ENCODE measurements at places on chromosomes 5 and 9.

- no peak for ATAC-seq
Observed at GRCh38 chr5:73267766-73268435, 94.9 kb downstream of the TMEM174 start.

GRCh38 chr5:146762830-146763229, 115.7 kb downstream of the PPP2R2B start:
- no peak for ATAC-seq

- no peak for ATAC-seq
Observed at GRCh38 chr5:107100121-107100520, 570.6 kb downstream of the EFNA5 start.

GRCh38 chr5:4977416-4978110, 162.6 kb upstream of the ADAMTS16 start:
- no peak for ATAC-seq

DNA sequence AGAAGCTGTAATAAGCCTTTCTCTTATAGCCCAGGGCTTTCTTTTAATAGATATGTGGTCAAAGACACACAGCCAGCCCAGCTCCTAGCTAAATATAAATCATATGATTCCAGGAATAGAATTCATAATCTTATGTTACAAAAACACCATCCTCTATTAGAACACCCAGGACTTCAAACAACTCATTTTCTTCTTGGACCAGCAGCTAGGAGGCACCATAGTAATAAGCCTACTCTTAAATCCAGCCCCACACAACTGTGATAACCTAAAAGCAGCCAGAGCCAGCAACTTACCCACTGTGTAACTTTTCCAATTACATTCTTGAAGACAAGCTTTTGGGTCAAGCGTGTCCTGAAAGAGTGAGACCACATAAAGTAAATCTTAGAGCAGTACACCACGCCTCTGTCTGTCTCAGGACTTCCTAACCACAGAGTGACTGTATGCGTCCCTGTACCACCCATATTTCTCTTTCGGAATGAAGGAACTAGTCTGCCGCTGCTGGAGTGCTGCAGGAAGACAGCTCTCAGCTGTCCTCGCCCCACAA, 223.8 kb downstream of the TLE1 start:
- ATAC-seq = no peak

- ATAC-seq = no peak
Observed at GRCh38 chr9:120950421-120951388, 24.1 kb upstream of the TRAF1 start.

- ATAC-seq = no peak
Observed at GRCh38 chr5:31815376-31815775, 176.4 kb downstream of the PDZD2 start.

GRCh38 chr5:31890046-31890445, 251.1 kb downstream of the PDZD2 start:
- ATAC-seq = no peak

- no peak for ATAC-seq
Observed at GRCh38 chr5:83000428-83000827, 76.8 kb downstream of the TMEM167A start.

- no peak for ATAC-seq
Observed at GRCh38 chr5:150075806-150076205, 10.5 kb downstream of the CSF1R start.

- ATAC-seq = no peak
Observed at GRCh38 chr9:36138496-36138895, 2.0 kb downstream of the GLIPR2 start.

DNA sequence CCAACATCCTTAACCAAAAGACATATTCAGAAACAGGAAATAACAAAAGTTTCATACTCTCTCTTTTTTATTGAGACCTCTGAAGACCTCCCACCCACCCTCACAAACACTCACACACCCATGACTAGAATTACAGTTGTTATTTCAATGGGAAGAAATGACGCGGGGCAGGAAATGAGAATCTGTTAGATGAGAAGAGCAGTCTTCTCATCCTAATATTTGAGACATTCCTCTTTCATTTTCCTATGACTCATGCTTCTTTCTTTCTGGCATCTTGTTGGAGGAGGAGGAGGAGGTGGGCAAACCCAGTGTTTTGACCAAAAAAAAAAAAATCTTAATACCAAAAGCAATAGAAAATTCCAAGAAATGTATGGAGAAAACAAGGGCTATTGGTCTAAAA, 179.5 kb upstream of the TARS1 start:
- no peak for ATAC-seq

DNA sequence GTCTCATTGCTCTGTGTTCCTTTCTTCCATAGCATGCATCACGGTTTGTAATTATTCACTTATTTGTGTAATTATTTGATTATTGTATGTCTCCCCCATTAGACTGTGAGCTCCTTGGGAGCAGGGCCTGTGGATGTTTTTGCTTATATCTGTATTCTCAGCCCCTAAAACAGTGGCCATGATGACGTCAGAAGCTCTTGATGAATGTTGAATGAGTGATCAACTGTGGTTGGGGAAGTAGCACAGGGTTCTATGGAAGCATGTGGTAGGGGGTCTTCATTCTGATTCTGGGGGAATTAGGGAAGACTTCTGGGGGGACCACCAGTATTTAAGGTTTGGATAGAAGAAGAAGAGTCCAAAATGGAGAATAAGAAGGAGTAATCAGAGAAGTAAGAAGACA, 6.0 kb downstream of the DNAI1 start:
- no peak for ATAC-seq

- ATAC-seq = no peak
Observed at GRCh38 chr5:1404062-1404461, 41.2 kb downstream of the SLC6A3 start.

GRCh38 chr5:33338336-33339110, 102.2 kb upstream of the TARS1 start:
- no peak for ATAC-seq

DNA sequence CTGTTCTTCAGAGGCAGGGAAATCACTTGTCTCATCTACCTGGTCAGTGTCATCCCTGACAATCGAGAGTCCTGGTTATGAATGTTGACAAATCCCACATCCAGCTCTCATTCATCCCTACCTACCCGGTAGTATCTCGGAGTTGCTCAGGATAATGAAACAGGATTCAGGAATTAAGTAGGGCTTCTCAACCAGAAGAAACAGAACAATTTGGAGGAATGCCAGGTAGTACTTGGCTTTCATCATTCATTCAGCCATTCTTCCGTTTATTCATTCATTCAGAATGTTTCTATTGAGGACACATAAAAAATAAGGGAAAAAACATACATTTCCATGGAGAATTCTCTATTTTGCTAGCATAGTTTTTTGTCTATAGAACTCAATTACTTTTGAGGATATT, 195.0 kb downstream of the ARHGEF28 start:
- ATAC-seq = no peak

GRCh38 chr5:168585119-168585856, 6.1 kb upstream of the PANK3 start:
- no peak for ATAC-seq

- no peak for ATAC-seq
Observed at GRCh38 chr9:107131108-107131799, 151.8 kb upstream of the RAD23B start.

GRCh38 chr9:76486151-76486550, 27.2 kb downstream of the GCNT1 start:
- no peak for ATAC-seq

DNA sequence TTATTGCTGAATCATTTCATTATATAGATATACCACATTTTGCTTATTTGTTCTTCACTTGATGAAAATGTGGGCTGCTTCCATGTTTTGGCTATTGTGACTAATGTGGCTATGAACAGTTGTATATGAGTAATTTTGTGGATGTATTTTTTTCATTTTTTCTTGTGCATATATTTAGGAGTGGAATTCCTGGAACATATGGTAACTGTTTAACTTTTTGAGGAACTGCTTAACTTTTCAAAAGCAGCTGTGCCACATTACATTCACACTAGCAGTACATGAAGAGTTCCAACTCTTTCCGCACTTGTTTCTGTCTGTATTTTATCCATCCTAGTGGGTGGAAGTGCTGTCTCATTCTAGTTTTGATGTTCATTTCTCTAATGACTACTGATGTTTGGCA, 67.8 kb downstream of the JAK2 start:
- ATAC-seq = no peak

DNA sequence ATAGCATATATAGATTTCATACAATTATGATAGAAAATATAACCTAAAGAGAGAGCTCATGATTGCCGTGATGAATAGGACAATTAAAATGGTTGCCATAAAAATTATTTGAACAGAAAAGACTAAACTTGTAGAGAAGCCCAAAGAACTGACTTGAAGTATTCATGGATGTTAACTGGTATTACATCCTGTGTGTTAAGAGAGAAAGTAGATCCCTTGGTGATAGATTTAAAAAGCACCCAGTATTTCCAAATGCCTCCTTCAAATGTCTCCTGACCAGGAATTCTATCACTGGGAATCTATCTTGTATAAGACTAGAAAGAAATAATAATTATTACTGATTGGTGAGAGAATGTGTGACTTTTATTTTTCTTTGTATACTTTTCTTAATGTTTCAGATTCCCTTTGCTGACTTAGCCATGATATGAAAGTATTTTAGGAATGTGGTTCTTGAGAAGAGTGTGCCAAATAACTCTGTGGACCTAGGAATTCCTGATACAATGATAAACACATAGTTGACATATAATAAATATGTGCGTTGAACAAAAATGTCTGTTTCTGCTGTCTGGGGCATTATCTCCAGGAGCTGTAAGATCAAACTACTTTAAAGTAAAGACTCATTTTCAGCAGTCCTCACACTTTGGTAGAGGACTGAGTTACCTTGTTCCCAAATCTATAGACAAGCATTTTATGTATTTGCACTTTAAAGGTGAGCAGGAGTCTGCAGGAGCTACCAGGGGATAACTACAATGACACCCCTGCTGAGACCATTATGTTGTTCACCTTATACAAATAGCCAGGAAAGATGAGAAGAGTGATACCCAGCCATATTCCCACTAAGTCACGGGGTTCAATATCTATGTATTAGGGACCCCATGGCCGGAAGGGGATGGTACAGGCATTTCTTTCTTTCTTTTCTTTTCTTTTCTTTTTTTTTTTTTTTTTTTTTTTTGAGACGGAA, 211.1 kb upstream of the TLE4 start:
- no peak for ATAC-seq

- no peak for ATAC-seq
Observed at GRCh38 chr9:118395415-118395814, 691.2 kb downstream of the TLR4 start.

DNA sequence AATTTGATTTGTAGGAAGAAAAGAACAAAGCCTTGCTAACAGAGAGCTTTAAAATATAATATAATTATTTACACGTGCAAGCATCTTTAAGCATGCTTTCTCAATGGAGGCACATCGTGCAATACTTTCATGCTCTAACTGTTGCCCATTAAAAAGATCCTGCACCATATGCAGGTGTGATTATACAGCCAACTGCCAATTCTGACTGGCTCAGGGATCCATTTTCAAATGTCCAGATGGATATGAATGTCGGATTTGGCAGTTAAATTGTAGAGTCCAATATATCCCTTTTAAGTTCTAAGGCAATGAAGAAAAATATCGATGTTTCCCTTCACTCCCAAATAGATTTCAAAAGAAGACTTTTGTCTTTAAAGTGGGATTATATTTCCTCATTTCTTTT, 416.4 kb upstream of the CD180 start:
- no peak for ATAC-seq

DNA sequence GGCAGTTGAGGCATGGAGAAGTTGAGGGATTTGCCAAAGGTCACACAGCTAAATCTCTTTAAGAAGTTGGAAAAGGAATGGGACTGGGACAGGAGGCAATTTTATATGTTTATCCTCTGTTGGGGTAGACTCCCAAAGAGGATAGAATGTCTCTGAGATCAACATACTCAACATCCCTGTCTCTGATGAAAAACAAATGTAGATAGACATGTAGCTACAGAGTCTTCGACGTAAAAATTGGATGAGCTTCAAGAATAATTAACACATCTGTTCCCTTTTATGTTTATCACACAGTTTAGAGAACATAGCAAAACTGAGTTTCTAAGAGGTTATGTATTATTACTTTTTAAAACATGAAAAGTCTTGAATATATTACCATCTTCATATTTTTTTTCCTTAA, 204.6 kb upstream of the CD180 start:
- ATAC-seq = no peak

GRCh38 chr5:4027088-4027734, 431.6 kb downstream of the IRX1 start:
- ATAC-seq = no peak

DNA sequence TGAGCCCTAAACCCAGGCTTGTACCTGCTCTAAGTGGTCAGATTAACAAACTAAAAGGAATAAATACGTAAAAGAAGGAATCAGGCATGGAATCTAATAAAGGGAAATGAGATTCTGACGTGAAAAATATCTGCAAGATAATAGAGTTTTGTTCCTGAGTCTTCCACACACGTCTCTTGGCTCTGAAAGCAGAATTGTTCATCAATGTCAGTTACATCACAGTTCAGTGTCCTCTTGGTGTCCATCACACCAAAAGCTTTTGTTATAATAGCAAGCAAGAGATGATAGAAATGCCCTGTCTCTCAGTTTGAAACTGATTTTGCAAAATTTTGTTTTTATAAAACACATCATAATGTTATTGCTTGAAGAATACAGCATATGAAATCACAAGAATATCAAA, 34.7 kb upstream of the NMUR2 start:
- no peak for ATAC-seq

DNA sequence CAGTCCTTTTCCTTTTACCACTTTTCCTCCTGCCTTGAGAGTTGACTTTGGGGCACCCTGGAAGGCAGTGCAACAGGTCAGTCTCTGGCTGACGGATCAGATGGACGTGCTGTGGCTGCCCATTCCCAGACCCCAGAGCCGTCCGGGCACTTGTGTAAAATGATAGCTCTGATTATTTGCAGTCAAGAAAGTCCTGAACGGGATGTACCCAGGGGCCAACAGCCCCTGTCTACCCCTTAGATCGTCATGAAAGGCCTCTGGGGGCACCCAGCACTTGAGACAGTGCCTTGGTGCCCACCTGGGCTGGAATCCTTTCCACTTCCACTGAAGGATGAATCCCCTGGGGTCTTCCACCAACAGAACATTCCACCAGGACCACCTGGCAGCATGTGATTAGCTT, 17.7 kb upstream of the ANGPTL2 start:
- no peak for ATAC-seq

GRCh38 chr5:161546470-161547301, at the start of gene GABRB2:
Gene GABRB2, minus strand, starts transcription at chr5:161546725. Its CDS starts 82 bp downstream, at chr5:161546643.
- ATAC-seq = peak; percentile 24

DNA sequence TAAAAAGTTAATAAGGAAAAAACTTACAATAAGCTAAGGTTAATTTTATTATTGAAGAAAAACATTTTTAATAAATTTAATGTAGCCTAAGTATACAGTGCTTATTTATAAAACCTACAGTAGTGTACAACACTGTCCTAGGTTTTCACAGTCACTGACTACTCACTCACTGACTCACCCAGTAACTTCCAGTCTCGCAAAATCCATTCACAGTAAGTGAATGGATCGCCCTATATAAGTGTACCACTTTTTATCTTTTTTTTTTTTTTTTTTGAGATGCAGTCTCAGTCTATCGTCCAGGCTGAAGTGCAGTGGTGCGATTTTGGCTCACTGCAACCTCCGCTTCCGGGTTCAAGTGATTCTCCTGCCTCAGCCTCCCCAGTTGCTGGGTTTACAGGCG, 47.7 kb downstream of the FNIP1 start:
- ATAC-seq = no peak

Measured in activated CD4-positive, CD25-positive, alpha-beta regulatory T cell treated with anti-CD3 and anti-CD28 coated beads, Interleukin-2, amount 50 U/mL, for 24 hours (primary cell).